Ascending aorta (tissue), 2 donors: ENCODE measurements at places on chromosomes 16 and 17. TPM values are rescaled to one million over a fixed set of nuclear protein-coding genes. Genes with fewer than 3 reads are reported as not detected.

DNA sequence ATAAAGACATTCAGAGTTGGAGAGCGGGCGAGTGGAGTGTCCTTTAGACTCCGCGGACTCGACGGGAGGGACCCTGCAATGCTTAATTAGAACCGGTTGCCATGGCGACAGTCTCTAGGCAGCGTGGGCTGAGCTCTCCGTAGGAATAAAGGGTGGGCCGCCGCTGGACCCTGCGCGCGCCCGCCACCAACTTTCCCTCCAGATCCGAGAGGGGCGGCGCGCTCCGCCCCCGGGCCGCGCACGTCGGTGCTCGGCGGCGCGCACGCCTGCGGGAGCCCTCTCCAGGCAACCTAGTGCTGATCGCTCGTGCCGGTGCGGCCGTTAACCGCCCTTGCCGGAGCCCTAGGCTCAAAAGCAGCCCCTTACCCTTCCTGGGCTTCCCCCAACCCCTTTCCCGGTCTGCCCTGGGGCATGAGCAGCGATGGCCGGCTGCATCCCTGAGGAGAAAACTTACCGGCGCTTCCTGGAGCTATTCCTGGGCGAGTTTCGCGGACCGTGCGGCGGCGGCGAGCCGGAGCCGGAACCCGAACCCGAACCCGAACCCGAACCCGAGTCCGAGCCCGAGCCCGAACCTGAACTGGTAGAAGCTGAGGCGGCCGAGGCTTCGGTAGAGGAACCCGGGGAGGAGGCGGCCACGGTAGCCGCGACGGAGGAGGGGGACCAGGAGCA is at the start of gene PPM1E:
Gene PPM1E, plus strand, starts transcription at position 278 of the 669 bp plus-strand sequence.
- peaks cover 11% of the 10 kb centered on the region for H3K4me1 ChIP-seq
- no peak for DNase-seq
- H3K27ac ChIP-seq: no peak within 1 kb of the TSS
- H3K4me3 ChIP-seq: peak within 1 kb of the TSS; percentile 57

GRCh38 chr17:6356562-6356961 is 78.4 kb downstream of the AIPL1 start:
- DNase-seq: no peak
- H3K27me3 ChIP-seq: no peaks in the 10 kb centered on the region
- H3K4me1 ChIP-seq: no peaks in the 10 kb centered on the region
- H3K36me3 ChIP-seq: no peaks in the 10 kb centered on the region
- H3K27ac ChIP-seq: no peak overlapping the region

GRCh38 chr17:78001612-78002011 is 43.1 kb downstream of the TNRC6C start:
- H3K36me3 ChIP-seq: no peaks in the 10 kb centered on the region
- DNase-seq: no peak
- H3K4me1 ChIP-seq: no peaks in the 10 kb centered on the region
- H3K27me3 ChIP-seq: no peaks in the 10 kb centered on the region
- H3K27ac ChIP-seq: no peak overlapping the region

DNA sequence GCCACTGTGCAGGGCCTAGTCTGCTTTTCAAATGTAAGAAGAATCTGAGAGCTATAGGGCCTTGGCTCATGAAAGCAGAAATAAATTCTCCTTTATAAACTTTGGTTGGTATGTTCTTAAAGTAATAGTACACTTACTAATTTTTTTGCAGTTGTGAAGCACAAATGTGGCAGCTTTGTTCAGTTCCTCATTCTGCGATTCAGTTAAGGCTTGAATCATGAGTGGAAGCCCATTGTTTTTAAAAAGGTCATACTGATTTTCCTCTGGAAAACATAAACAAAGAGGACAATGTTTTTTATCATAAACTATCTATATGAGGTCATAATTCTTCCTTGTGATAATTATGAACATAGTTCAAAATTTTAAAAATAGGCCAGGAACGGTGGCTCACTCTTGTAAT is 23.6 kb upstream of the DYNC1LI2 start:
- DNase-seq: no peak
- no peaks in the 10 kb centered on the region for H3K27me3 ChIP-seq
- H3K36me3 ChIP-seq: no peaks in the 10 kb centered on the region
- H3K27ac ChIP-seq: no peak overlapping the region
- H3K4me3 ChIP-seq: no peak overlapping the region

DNA sequence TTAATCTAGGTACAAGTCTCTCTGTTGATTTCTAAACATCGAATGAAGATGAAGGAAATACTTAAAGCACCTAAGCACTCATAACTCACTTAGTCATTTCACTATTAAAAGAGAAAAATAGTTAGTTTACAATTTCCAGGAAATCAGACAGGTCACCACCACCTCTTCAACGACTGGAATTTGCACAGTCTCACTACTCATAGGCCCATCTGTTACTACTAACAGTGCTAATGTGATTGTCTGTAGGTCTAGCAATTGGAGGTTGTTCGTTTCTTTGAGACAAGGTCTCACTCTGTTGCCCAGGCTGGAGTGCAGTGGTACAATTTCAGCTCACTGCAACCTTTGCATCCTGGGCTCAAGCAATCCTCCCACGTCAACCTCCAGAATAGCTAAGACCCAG is 444.6 kb downstream of the MAF start:
- H3K4me1 ChIP-seq: no peaks in the 10 kb centered on the region
- H3K36me3 ChIP-seq: no peaks in the 10 kb centered on the region
- DNase-seq: no peak
- H3K4me3 ChIP-seq: no peak overlapping the region
- no peak overlapping the region for H3K27ac ChIP-seq

The KCNH4 gene
- total RNA-seq: not detected

The BICDL2 gene
- total RNA-seq: not detected
